ENCODE measurements at places on chromosomes 6 and 20.

GRCh38 chr6:98958776-98959175 lies 11.0 kb upstream of the FBXL4 start:
- no peak for DNase-seq

DNA sequence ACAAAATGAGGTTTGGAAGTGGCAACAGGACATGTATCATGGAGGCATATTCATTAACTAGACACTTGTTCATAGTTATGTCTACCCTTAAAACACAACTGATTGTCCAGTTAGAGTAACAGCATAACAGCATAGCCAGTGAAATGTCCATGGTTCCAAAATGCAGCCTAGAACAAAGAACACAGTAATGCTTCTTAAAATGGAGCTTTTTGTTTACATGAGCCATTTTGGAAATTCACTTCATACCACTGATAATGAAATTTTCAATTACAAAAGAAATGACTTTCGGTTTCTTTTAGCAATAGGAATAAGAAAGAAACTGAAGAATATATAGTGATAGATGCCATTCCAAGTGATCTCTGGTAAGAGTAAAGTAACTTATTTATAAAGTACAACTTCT lies 111.1 kb upstream of the DST start:
- no peak for DNase-seq

- DNase-seq, result no peak
Measured at GRCh38 chr20:50930976-50931305, 296 bp downstream of the ADNP start.

- no peak for DNase-seq
Measured at GRCh38 chr6:157813750-157814455, 9.1 kb upstream of the SNX9 start.

GRCh38 chr20:59718751-59719150 lies 114.4 kb downstream of the PHACTR3 start:
- no peak for DNase-seq

GRCh38 chr6:118812970-118813369 lies 81.0 kb upstream of the ASF1A start:
- peak; percentile 30 for DNase-seq

All from HS-27A (cell line).